ENCODE measurements at places on chromosomes 7 and 10. TPM values are rescaled to one million over a fixed set of nuclear protein-coding genes. Genes with fewer than 3 reads are reported as not detected.

Gene STX1A
- total RNA-seq: 8.8 TPM

GRCh38 chr7:111038185-111038584, 52.7 kb upstream of the LRRN3 start:
- DNase-seq: no peak

- DNase-seq: no peak
Measured at GRCh38 chr7:17069146-17069545, 187.4 kb upstream of the AGR3 start.

DNA sequence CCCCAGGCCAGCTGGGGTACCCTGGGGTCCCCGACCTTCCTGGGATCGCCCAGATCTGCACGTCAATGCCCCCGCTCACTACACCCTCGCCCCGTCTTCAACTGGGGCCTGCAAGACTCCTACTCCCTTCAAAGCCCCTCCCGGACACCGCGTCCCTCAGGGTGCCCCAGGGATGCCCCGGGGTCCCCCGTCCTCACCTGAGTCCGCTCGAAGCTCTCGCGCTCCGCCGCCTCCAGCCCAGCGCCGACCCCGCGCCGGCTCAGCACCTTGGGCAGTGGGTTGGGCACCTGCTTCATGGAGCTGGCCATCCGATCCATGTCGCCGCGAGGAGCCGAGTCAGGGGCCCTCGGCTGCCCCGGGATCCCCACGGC, at the start of gene HIP1:
HIP1 (minus strand) TSS at position 338 of the 371 bp plus-strand sequence; CDS start at position 317, 21 bp downstream.
- no peak for DNase-seq

DNA sequence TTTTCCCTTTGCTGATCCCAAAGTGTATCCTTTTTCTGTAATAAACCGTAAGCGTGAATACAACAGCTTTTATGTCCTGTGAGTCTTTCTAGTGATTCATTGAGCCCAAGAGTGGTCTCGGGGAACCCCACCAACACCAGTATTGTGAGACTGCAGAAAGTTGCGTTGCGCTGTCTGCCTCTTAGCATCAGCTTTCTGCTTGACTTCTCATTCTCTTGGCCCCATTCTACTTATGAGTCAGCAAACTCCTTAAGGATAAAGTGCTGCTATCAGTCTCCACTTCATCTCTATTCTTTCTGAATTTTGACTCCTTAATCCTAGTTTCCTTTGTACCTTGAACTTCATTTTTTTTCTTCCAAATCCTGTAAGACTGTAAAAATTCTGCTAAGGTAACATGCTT, 184.3 kb upstream of the MBL2 start:
- DNase-seq: no peak

DNA sequence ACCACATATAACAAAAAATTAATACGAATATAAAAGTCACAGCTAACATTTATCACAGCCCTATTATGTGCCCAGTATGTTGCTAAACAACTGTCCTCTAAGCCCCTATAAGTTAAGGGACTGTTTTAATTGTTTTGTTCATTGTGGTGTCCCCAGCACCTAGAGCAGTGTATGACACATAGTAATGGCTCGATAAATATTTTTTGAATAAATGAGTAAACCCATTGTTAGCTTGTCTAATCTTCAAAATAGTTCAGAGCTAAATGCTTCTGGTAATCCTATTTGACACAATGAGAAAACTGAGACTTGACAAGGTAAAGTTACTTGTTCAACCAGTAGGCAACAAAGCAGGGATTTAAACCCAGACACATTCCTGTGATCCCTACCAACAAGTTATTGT, 78.4 kb upstream of the NEUROD6 start:
- no peak for DNase-seq

DNA sequence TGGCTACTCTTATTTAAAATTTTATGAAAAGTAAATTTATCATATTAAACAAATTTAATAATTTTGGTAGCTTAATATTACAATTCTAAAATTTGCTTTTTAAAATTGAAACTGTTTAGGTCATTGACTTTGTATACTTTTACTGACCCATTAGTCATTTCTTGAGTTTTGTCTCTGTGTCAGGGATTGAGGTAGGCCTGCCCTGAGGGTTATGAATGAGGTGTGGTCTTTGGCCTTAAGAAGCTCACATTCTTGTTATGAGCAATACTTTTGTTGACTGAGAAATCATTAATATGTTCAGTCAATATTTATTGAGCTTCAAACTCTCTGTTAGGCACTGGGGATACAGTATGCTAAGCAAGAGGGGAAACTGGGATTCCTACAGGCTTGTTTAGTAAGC, 47.0 kb upstream of the RPA3 start:
- DNase-seq: no peak

DNA sequence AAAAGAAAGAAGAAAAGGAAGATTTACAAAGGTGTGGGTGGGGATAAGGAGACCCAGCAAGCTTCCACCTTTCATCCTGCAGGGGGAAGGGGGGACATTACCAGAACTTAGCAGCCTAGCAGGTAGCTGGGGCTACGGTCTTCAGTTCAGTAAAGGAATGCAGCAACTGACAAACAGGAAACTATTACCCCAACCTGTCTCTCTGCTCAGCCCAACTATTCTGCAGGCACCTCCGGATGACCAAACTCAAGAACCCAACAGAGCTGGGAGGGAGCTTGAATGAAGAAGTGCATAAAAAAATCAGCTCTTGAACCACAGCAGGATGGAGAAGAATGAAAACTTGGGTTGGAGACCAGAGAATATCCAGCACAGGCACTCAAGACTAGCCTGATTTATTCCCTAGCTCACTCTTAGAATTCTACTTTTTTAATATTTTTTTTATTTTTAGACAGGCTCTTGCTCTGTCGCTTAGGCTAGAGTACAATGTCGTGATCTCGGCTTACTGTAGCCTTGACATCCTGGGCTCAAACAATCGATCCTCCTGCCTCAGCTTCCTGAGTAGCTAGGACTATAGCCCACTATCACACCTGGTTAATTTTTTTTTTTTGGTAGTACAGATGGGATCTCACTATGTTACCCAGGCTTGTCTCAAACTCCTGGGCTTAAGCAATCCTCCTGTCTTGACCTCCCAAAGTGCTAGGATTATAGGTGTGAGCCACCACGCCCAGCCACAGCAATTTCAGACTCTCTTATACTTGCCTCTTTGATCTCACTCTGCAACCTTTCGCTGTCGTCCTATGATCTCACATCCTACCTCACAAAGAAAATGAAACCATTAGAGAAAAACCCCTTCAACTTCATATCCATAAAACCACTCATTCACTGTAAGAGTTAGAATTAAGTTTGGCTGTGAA, 18.5 kb upstream of the C10orf67 start:
- DNase-seq: peak; percentile 68

GRCh38 chr7:151814400-151815009, 62.4 kb downstream of the PRKAG2 start:
- DNase-seq: no peak

DNA sequence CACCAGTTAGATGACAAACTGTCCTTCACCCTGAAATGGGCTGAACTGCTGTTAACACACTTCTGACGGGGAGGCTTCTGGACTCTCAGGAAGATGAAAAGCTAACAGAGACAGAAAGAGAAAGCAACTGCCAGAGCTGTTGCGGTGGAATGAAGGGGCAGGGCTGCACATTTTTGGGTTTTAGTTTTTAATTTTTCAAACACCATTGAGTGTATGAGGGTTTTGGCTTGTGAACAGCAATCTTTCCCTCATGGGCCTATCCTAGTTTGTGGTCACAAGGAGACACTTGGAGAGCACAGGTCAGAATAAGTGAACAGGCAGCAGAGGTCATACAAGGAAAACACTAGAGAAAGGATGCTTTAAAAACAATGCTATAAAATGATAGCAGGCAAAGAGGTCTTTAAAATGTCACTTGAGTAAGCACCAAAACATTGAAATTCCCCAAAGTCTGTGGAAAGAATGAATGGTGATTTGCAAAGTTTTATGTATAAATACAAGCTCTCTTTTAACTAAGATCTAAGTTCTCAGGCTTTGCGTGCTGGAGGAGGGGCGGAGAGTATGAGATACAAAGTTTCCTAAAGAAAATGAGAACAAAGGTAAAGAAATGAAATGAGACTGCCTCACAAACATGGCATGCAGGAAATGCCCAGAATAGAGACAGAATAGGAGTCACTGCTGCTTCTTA, 101.4 kb upstream of the GLI3 start:
- DNase-seq: no peak

GRCh38 chr7:102434039-102434486, 688 bp downstream of the ORAI2 start:
- DNase-seq: no peak

DNA sequence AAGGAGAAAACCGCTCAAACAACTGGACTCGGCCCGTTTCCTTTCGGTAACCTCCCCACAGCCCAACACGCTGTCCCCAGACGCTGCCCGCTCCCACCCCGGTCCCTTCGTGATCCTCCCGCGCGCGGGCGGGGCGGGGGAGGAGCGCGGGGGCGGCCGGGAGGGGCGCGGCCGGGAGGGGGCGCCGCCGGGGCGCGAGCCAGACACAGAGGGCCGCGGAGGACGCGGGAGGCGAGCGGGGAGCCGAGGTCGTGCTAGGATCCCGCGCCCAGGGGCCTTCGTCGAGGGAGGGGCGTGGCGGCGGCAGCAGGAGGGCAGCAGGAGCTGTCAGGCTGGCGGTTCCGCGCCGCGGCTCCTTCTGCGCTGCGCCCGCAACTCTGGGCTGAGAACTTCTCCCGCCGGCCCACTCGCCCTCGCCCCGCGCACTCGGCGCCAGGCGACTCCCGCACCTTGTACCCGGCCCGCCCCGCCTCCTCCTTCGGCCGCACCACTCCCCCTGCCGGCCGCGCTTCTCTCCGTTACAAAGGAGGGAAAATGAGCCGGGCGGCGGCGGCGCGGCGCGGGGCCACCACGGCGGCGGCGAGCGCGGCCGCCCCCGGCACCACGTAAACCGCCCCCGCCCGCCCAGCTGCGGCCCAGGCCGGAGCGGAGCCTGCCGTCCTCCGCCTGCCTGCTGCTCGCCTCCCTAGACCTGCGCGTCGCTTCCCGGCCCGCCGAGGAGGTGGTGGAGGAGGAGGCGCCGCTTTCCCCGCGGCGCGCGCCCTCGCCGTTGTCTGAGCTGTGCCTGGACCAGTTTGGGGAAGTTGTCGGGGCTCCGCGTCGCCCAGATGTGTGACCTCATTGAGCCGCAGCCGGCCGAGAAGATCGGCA, at the start of gene CDK14:
CDK14 (plus strand) TSS at position 521 of the 870 bp plus-strand sequence; CDS start at position 828, 307 bp downstream.
- peak; percentile 60 for DNase-seq

DNA sequence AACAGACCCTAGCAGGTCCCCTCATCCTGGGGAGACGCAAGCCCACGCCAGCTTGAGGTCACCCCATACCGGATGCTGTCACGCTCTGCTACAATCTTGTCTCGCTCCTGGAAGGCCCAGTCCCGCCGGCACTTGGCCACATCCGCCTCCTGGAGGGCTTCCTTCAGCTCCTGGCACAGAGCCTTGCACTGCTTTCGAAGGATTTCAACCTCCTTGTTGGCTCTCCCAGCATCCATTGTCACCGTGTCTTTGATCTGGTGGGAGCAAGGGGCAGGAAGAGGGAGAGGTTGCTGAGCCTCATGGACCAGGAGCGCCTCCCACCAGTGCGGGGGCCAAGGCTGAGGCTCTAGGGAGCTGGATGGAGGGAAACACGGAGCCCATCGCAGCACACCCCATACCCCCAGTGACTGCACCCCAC, 90.9 kb downstream of the DLG5 start:
- DNase-seq: no peak

GRCh38 chr7:114806590-114807162, 115.2 kb upstream of the MDFIC start:
- no peak for DNase-seq

- DNase-seq: no peak
Measured at GRCh38 chr10:29857843-29858701, 201.3 kb downstream of the JCAD start.

GRCh38 chr10:4061441-4061951, 276.5 kb upstream of the KLF6 start:
- DNase-seq: no peak

GRCh38 chr10:128803790-128804189, 663.3 kb upstream of the MGMT start:
- no peak for DNase-seq

DNA sequence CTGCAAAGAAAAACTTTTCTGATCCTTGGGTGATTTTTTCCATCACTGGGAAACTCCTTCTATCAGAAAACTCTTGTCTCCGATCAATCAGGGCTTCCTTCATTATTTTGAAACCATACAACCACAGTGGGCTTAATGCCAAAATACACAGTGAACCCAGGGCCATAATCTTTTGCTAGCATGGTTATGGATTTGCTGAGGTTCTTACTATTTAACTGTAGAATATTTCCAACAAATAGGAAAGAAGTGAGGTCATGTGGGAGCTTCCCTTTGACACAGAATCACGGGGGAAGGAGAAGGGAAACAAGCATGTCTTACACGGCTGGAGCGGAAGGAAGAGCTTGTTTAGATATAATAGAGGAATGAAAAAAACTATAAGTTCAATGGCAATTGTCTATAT, 1241.7 kb downstream of the REEP3 start:
- DNase-seq: no peak

- DNase-seq: no peak
Measured at GRCh38 chr10:46079831-46080585, 33.9 kb upstream of the MSMB start.

GRCh38 chr10:43694526-43694925, 45.8 kb upstream of the ZNF32 start:
- no peak for DNase-seq

- no peak for DNase-seq
Measured at GRCh38 chr7:2042650-2043049, 190.1 kb downstream of the MAD1L1 start.

GRCh38 chr7:34385384-34385783, 272.6 kb upstream of the NPSR1 start:
- DNase-seq: no peak

- DNase-seq: no peak
Measured at GRCh38 chr10:109987452-109988211, 20.2 kb upstream of the ADD3 start.

- DNase-seq: no peak
Measured at GRCh38 chr7:121384265-121384664, 11.8 kb downstream of the FAM3C start.
